Panc1 (cell line): ENCODE measurements at places on chromosomes 1 and 21.

DNA sequence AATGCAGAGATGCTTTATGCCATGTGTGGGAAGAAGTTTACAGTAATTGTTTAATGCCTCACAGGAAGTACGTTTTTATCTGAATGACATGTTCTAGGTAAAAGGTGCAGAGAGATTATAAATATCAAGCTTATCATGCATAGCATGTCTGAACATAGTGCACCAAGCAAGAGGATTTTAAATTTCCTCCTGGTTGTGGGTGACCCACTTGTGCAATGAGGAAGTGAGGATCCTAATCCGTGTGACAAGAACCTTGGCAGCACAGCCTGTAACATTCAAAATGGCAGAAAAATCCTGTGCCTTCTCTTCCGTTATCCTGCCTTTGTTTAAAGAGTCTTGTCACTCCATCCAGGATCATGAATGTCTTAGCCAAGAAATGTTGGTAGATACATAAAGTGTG is 75.6 kb downstream of the PLA2G4A start:
- DNase-seq, result no peak

- DNase-seq, result no peak
These were observed 1.2 kb upstream of the LHX4 start for GRCh38 chr1:180228648-180229482.

DNA sequence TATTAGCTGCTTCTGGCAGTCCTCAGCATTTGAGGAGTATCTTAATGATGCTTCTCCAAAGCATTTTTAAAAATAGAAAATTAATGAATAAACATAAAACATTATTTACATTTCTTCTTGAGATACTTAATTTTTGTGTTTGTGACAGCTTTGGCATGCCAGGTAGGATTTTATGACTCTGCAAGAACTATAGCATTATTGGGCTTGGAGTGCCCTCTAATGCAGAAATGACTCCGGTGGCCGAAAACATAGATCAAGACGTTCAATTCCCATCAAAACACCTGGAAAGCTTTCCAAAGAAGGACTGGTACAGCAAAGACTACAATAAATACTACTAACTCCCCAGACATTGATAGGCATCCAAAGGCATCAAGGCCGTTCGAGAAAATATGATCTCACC is 366.4 kb upstream of the CXADR start:
- DNase-seq, result no peak

- no peak for DNase-seq
These were observed 82.2 kb upstream of the AK4 start for GRCh38 chr1:65065524-65066418.

DNA sequence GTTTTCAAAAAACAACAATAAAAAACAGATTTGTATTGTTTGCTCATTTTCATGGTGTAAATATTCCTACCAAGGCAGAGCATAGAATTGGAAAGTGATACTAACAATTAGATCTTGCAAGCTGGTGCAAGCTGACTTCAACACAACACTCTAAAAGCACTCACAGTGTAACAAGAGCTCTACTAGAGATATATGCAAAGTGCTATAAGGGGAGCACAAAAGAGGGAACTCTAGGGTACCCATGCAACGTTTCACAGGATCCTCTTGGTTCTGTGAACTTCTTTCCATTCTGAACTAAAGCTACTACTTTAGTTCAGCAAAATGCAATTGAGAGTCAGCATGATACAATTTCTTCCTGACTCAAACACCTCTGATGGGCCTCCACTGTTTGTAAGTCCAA is 78.3 kb downstream of the ATP1B1 start:
- DNase-seq, result no peak

DNA sequence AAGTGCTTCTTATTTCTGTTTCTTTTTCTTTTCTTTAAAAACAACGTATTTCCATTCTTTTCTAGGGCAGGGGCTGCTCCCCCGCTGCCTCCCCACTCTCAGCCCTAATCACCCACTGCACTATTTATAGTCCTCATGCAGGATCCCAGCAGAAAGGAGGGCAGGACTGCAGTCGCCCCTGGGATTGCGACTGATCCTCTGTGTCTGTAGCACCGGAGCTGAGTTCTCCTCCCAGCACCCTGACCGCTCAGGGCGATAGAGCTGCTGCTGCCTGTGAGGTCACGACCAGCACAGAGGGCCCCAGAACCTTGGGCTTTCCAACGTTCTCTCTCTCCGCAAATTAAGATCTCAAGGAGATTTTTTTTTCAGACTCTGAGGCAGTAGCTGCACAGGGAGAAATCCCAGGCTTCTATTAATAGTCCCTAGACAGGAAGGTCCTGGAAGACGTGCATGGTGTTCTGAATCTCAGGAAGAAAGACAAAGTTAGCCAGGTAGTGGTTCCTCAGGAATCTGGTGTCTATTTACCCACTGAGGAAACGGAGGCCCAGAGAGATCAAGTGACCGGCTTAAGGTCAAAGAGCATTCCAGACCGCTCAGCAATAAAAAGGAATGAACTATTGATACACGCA is 46.8 kb downstream of the PRAMEF20 start:
- no peak for DNase-seq

DNA sequence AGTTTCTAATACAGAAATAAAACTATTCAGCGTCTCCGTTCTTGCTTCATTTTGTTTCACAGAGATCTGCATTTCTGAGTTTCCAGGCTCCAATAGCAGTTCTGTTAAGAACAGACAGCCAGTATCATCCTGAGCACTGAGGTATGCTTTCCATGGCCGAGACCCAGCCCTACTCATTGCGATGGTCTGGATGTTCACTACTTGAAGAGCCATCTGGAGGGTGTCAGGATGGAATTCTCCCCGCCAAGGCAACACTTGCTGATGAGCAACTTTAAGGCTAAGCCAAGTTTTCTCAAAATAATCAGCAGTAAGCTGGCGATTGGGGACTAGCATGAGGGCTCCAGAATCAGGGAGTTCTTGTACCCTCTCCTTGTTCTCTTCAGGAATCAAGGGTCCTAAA is 7.7 kb upstream of the BCL2L15 start:
- DNase-seq, result no peak

DNA sequence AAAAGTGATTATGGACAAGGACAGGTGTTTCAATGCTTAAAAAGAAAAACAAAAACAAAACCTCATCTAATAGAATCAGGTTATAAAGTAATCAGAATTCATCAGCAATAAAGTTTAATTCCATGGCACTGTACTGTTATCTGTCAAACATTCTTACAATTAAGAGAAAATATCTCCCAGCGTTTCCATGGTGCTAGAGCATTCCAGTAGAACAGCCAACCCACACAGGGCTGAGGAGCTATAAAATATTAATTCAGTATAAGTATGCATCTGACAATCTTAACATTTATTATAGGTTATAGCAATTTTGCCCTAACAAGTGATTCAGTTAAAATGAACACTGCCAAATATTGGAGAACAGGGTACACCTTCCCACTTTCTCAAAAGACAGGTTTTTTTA is 128.7 kb upstream of the DEPDC1 start:
- DNase-seq, result no peak

DNA sequence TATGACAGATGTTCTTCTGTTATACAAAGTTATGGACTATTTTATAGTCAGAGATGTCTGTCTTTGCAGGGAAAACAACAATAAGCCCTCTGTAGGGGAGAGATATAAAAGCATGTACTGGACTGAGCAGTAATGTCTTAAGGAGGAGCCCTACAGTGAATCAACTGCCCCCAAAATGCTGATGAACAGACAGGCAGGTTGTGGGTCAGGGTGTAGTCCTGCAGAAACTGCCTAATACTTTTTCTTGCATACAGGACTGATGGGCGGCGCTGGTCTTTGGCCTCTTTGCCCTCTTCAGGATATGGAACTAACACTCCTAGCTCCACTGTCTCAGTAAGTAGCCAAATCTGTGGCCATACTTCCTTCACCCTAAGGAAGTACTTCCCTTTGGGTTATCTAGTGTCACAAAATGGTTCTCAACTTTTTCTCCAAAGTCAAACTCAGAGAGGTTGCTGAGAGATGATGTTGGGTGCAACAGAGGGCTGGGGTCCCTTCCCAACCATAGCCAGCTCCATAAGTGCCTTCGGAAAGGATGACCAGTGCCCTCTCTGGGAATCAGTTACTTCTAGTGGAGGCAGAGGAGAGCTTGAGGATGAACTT is 129.8 kb downstream of the PIK3R3 start:
- no peak for DNase-seq

GRCh38 chr1:59692591-59692990 is 122.2 kb upstream of the HOOK1 start:
- no peak for DNase-seq

- DNase-seq, result no peak
These were observed 57.1 kb downstream of the KCNC4 start for GRCh38 chr1:110267260-110267659.

DNA sequence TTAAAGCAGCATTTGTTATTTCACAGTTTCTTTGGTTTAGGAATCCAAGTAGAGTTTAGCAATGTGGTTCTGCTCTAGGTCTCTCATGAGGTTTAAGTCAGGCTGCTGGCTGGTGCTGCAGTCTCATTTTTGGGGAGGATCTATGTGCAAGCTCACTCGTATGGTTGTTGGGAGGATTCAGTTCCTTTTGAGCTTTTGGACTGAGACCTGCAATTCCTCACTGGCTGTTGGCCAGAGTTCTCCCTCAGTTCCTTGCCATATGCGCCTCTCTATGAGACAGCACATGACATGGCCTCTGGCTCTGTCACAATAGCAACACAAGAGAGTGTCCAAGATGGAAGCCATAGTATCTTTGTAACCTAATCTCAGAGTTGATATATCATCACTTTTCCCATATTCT is 91.0 kb downstream of the OLFML2B start:
- no peak for DNase-seq

- no peak for DNase-seq
These were observed 81.9 kb downstream of the SIM2 start for GRCh38 chr21:36780861-36781260.

GRCh38 chr1:88935522-88936222 is 44.3 kb upstream of the GTF2B start:
- peak; percentile 30 for DNase-seq

DNA sequence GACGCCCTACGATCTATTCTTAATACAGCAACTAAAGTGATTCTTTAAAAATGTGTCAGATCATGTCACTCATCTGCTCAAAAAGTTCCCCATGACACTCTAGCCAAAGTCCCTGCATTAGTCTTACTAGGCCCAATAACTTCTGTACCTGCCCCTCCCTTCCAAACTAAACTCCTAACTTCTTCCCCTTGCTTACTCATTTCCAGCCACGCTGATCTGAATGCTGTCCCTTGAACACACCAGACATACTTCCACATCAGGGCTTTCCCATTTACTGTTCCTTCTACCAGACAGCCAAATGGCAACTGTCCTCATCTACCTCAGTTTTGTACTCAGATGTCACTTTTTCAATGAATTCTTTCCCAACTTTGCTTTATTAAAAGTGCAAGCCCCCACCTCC is 1.2 kb downstream of the PPT1 start:
- no peak for DNase-seq

- no peak for DNase-seq
These were observed 11.0 kb downstream of the RO60 start for GRCh38 chr1:193070386-193070753.

DNA sequence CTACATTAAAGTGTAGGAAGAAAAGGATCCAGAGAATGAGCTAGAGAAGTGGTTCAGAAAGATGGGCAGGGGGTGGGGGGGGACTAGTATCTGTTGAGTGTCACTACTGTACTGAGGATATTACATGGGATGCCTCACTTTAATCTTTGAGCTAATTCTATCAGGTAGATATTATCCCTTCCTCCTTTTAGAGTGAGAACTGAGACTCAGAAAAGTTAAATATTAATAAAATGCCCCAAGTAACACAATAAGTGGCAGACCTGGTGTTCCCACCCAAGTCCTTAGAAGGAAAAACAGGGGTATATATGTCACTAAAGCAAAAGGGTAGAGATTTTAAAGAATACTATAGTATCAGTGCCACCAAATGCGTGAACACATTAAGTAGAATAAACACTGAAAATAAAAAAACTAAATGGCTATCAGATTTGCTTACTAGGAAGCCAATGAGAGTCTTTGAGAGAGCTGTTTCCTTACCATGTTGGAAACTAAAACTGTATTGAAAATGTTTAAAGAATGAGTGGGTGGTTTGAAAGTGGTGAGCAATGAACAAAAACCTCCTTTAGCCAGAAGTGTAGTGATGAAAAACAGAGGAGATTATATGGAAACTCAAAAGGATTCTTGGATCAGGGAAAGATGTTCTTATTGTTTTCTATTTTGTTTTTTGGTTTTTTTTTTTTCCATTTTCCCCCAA is 230.8 kb downstream of the BARHL2 start:
- DNase-seq, result no peak

GRCh38 chr1:33094971-33095604 is 14.1 kb downstream of the AZIN2 start:
- DNase-seq, result peak; percentile 77
